ENCODE measurements at places on chromosomes 1 and 21.

DNA sequence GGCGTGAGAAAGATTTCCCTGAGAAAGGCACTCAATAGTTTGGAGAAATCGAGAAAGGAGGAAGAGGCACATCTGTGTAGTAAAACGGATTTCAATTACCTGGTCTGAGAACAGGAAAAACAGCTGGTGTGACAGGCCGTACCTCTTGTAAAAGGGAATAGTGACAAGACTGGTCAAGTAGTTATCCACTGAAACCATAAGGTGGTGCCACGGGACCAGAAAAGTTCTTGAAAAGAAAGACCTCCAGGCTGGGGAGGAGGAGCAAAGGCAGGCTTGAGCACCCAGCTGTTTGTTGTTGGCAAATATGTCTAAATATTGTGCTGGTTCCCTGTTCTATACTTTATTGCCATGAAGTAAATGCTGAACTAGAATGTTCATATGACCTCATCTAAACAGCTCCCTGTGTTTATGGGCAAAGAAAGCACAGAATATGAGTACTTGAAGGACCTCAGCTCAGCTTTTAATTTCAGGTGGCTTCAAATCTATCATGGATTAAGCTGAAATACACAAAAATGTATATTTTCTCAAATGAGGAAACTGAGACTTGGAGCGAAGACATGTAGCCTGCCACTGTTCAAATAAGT lies 4.0 kb downstream of the HAO2 start:
- peak; percentile 66 for DNase-seq

GRCh38 chr1:155940482-155940992 lies 901 bp upstream of the RXFP4 start:
- DNase-seq: no peak

- no peak for DNase-seq
Observed at GRCh38 chr1:8083739-8084484, 57.8 kb upstream of the ERRFI1 start.

DNA sequence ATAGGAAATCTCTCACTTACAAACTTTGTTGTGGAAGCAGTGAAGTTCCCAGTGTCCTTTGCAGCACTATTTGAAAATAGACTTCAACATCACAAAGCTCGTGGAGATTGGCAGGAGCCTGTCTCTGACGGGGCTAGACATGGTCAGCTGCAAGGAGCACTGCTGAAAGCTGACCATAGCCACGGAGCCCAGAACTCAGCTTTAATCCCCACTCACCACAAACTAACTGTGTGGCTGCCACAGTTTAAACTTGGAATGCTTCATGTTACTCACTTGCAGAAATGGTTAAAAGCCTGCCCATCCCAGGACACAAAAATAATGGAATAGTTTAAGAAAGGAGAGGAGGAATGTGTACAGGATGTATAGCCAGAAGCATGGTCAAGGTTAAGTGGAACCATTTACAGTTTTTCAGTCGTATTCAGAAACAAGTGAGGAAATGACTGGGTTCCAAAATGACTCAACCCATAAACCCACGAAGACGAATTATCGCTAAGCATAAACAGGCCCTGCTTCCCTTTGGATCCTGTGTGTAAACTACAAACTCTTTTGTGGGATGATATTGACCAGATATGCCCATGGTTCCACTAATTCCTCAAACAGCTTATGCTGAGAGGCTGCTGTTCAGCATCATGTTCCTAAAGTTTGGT lies 18.2 kb downstream of the DNALI1 start:
- DNase-seq: no peak

GRCh38 chr21:46557469-46557868 lies 47.4 kb downstream of the S100B start:
- DNase-seq: no peak

GRCh38 chr1:204348242-204348641 lies 11.5 kb downstream of the PLEKHA6 start:
- DNase-seq: no peak

- DNase-seq: no peak
Observed at GRCh38 chr1:18139198-18139981, 31.8 kb downstream of the IGSF21 start.

GRCh38 chr1:45032837-45033236 lies 20.8 kb downstream of the UROD start:
- DNase-seq: no peak

- DNase-seq: no peak
Observed at GRCh38 chr21:26739189-26739588, 106.0 kb downstream of the ADAMTS1 start.

DNA sequence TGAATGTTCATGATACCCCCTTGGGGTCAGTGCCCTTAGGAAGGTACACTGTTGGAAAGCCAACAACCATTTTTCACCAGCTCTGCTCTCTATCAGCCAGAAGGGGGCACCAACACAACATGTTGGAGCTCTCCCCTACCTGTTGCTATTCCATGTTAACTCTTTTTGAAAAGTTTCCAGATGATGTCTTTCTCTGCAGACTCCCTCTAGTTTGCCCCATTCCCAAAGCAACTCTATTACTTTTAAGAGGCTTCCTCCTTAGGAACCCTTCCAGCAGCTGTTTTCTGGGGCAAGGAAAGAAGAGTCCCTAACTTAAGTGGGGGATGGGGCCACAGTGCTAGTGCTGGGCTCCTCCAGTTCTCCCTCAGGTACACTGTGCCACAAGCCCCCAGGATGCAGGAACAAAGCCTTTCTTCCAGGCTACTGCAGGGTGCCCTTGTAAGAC lies 22.9 kb upstream of the NDC1 start:
- peak; percentile 58 for DNase-seq

GRCh38 chr1:230696722-230697437 lies 17.0 kb downstream of the AGT start:
- no peak for DNase-seq

- DNase-seq: no peak
Observed at GRCh38 chr21:35375115-35375514, 326.0 kb upstream of the RUNX1 start.

DNA sequence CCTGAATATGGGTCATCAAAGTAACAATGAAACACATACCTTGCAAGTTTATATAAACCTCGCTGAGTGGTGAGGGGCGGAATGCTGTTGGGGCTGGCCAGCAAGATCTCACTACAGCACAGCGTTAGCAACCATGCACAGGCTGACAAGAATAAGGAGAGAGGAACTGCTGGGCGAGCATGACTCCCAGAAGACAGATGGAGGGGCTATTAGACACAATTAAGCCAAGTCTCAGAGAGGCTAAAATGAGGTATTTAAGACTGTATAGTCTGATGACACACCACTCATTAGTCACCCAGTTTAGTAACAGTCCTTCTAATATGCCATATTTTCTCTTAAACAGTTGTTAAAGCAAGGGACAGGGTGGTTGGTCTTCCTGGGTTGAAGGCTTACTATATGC lies 340.2 kb upstream of the NR5A2 start:
- DNase-seq: no peak

- peak; percentile 99 for DNase-seq
Observed at GRCh38 chr1:62436466-62437272, at the start of gene USP1. TSS of gene USP1 (plus strand) at chr1:62437049. CDS start at chr1:62439868, 2,819 bp downstream.

GRCh38 chr1:199669916-199670315 lies 357.6 kb upstream of the NR5A2 start:
- no peak for DNase-seq
